AG04450 (cell line): ENCODE measurements at places on chromosomes 13 and 19. TPM values are rescaled to one million over a fixed set of nuclear protein-coding genes. Genes with fewer than 3 reads are reported as not detected.

CD177 gene
- 0.19 and 0.41 TPM in 2 replicates for polyA plus RNA-seq

ZNF763 gene
- 2.1 and 3.0 TPM in 2 replicates for polyA plus RNA-seq

- no peak for DNase-seq
Observed at GRCh38 chr13:38664906-38665305, 22.0 kb upstream of the FREM2 start.

BAX gene
- polyA plus RNA-seq: 110 and 147 TPM in 2 replicates

GRCh38 chr19:4120559-4121272, 3.2 kb downstream of the MAP2K2 start:
- DNase-seq: no peak

DNA sequence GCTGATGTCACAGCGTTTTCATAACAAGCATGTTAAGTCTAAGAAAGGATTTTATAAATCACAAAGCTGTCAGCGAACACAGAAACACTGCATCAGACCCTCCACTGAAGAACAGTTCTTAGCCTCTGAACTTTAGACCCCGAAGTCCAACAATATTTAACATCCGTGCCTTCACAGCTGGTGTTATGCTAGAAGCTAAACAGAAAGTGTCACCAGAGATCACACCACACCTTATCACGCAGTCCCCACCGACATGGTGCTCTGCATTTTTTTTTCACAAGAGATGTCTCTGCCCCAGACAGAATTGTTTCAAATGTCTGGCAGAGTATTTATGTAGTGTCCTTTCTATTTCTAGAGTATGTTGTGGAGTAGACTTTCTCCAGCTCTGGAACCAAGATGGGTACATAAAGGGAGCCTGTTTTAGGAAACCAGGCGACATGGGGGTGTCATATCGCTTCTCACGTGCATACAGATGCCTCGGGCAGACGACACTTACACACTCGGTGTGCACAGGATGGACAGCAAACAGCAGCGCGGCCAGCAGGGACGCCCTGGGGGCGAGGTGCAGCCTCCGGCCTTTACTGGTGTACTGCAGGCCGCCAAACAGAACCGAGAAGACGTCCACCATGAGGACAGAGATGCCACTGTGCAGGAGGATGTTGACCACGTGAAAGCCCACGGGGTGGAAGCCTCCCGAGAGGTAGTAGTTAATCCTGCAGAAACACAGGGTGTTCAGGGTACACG, 12.0 kb downstream of the TMTC4 start:
- no peak for DNase-seq

PEG3 gene
- polyA plus RNA-seq: 0.01 TPM in 1 of 2 replicates, not detected in the other

ENOX1 gene
- polyA plus RNA-seq: 3.3 and 3.9 TPM in 2 replicates

GPR183 gene
- polyA plus RNA-seq: 0.06 TPM in 1 of 2 replicates, not detected in the other

SULT2B1 gene
- polyA plus RNA-seq: 0.12 and 0.20 TPM in 2 replicates
